Progenitor cell of endocrine pancreas (in vitro differentiated cells): ENCODE measurements at places on chromosomes 3 and 15.

- DNase-seq = no peak
These were observed 92.1 kb upstream of the BHLHE40 start for GRCh38 chr3:4887177-4887576.

DNA sequence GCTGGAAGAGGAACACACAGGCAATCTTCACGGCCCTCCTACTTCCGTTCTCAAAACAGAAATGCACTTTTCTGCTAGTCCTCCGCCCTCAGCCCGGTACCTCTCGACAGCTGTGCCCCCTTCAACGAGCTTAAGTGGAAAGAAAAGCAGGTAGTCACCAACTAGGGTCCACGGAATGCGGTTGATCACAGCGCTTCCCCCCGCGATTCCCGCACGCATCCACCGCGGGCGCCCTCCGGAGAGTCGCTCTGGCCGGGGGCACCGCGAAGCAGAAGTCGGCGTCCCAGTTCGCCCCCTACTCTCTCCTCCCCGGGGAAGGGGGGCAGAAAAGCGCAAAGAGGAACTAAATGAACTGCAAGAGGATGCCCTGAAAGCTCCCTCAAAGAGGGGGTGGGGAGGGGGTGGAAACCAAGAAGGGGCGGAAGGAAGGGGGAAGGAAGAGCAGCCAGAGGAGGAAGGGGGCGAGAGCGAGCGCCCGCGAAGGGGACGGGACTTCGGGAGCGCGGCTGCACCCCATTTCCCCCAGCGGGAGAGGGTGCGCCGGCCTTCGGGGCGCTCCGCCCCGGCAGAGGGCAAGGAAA, 738 bp downstream of the ACAP2 start:
- peak; percentile 14 for DNase-seq

- peak; percentile 12 for DNase-seq
These were observed at the start of gene UTS2B for GRCh38 chr3:191329654-191330529. TSS of gene UTS2B (minus strand) at chr3:191330526. CDS start at chr3:191282189, 48,337 bp downstream.

GRCh38 chr3:50256978-50257890, 11.7 kb upstream of the SEMA3B start:
- DNase-seq = no peak

DNA sequence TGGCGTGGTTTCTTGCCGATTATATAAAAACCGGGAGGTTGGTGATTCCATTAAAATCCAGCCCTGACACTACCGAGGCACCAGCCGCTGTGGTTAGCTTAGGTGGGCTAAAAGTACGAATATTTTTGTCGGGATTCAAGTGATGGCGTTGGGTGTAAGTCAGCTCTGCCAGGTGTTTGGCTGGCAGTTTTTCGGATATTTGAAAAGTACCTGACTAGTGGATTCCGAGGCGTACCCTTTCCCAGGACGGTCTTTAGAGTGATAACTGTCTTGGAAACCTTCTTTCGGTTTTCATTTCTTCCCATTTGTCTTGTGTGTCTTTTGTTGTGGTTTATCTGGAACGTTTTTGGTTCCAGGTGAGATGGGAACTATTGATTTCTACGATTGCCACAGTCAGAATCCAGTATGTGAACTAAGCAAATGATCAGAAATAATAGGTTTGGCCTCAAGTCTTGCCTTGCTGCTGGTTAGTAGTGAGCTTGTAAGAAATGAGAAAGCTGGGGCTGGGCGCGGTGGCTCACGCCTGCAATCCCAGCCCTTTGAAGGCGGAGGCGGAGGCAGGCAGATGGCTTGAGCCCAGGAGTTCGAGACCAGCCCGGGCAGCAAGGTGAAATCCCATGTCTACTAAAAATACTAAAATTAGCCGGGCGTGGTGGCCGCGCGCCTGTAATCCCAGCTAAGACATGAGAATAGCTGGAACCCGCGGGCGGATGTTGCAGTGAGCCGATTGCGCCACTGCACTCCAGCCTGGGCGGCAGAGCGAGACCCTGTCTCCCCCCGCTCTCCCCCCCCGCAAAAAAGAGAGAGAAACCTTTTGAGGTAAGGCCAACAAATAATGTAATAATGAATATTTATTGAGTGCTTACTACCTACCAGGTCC, 1.4 kb downstream of the FYTTD1 start:
- no peak for DNase-seq

DNA sequence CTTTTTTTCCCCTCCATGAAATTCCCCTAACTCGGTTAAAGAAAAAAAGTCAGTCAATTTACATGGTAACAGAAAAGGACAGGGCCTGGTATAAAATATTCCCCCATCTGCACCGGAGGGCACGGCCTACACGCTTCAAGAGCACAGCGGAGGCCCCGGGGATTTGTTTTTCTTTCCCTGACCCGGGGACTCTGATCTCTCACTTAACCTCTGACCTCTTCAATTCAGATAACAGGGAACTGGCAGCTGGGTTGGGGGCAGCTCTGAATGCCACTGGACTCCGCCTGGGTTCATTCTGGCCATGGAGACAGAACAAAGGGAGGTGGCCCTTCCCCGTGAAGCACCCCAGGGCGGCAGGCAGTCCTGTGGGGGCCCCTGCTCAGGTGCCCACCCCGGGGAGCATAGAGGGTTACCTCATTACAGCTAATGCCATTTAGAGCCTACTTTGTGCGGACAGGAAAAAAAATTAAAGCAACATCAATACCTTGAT, 257.5 kb downstream of the SHQ1 start:
- DNase-seq = no peak

GRCh38 chr15:49435174-49435573, 12.1 kb downstream of the FGF7 start:
- DNase-seq = no peak

GRCh38 chr3:100163787-100164186, 49.5 kb upstream of the FILIP1L start:
- DNase-seq = no peak

GRCh38 chr15:45089712-45090373, 24.1 kb downstream of the DUOX2 start:
- DNase-seq = no peak

DNA sequence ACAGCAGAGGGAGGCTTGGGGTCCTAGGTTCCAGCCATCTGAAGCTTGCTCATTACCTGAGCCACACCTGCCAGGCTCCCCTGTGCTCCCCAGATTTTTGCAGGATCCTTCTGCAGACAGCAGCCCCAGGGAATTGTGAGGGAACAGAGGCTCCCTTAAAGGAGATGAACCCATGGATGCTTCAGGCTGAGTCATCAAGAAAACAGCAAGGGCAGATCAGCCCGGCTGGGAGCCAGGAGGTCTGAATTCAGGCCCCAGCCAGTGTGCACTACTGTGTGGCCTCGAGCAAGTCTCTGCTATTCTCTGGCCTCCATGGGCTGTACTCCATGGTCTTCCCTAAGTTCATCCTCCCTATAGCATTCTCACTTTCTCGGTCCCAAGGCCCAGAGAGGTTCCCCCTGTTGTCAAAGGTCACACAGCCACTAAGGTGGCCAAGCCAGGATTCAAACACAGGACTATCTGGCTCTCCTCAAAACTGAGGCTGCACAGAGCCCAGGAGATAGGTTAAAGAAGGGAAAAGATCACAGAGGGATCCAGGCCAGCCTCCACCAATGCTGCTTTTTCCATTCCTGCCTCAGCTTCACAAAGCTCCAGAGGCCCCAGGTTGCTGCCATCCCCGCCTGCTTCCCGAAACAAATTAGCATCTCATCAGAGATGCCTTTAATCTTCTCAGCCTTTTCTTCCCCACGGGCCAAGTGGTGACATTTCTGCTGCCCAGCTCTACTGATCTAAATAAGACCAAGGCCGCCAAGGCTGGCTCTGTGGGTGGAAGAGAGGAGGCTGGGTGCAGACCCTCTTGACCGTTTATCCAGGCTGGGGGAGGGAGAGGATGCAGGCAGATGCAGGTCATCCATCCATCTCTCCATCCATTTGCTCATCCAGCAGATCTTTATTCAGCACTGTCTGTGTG, 21.2 kb upstream of the GRIP2 start:
- no peak for DNase-seq

DNA sequence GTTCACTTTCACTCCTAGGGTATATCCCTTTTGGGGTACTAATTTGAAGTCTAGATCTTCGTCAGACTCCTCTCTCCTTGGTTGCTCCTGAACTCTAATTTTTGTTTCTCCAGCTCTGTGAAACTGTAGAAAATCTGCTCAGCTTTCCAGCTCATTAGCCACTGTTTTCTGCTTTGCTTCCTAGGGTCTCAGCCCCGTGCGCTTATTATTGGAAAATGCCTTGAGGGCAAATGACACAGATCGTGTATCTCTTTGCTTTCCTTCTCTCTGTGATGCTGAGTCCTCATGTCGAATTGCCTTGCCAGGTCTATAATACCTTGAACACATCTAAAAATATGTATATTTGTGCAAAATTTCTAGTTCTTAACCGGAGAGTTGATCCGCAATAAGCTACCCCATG, 731.1 kb downstream of the EDEM1 start:
- no peak for DNase-seq

GRCh38 chr3:165521131-165521871, 315.9 kb downstream of the BCHE start:
- DNase-seq = no peak
